ENCODE measurements at places on chromosomes 6 and 20.

DNA sequence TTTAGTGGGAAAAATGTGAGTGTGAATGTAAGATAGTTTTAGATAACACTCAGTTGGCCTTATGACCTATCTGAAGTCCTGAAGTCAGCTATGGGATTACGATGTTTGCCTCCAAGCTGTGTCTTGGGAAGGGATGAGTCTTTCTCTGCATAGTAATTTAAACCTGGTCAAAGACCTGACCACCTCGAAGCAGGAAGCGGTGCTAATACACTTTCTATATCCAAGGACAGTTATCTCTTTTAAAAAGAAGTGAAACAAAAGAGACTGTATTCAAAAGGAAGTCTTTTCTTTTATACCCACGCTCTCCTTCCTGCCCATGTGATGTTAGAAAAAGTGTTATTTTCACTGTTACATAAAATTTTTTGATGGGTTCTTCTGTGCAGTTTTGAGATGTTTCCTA lies 94.9 kb downstream of the JARID2 start:
- no peak for DNase-seq

GRCh38 chr20:10621149-10621548 lies 52.6 kb downstream of the JAG1 start:
- no peak for DNase-seq

DNA sequence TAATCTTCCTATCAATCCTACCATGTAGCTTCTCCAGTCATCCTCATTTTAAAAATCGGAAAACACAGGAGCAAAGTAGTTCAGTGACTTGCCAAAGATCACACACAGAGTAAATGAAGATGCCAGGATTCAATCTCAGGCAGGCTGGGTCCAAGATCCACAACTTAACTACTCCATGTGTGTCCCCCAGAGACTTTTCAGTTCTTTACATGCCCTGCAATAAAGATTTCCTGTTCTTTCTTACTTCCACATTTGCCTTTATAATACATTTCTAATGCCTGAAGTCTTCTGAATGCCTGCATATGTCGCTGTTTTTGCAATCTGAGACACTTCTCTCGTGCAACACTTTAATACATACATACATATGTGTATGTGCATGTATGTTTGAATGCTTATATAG lies 121.7 kb upstream of the MARCKS start:
- DNase-seq = no peak

- DNase-seq = no peak
These were observed 1.8 kb downstream of the RGL2 start for GRCh38 chr6:33296797-33297405.

- no peak for DNase-seq
These were observed 5.7 kb downstream of the BACH2 start for GRCh38 chr6:90290811-90291420.

- DNase-seq = no peak
These were observed 9.4 kb downstream of the SNX9 start for GRCh38 chr6:157832250-157832967.

DNA sequence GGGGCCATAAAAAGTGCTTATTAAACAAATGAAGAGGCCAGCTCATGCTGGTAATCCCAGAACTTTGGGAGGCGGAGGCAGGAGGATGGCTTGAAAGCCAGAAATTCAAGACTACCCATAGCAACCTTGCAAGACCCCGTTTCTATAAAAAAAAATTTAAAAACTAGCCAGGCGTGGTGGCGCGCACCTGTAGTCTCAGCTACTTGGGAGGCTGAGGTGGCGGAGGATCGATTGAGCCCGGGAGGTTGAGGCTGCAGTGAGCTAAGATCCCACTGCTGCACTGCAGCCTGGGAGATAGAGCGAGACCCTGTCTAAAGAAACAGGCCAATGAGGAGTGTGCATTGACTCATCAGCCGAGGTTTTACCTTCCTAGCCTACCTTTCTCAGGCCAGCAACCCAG lies 15.2 kb downstream of the NPEPL1 start:
- no peak for DNase-seq

- no peak for DNase-seq
These were observed 79.4 kb downstream of the GFOD1 start for GRCh38 chr6:13407709-13408695.

GRCh38 chr6:38168699-38169098 lies 349.2 kb downstream of the ZFAND3 start:
- no peak for DNase-seq

Data from right lung (tissue), 10 donors.